ENCODE measurements at places on chromosomes 4 and X.

GRCh38 chrX:66872771-66873170, 233.9 kb upstream of the EDA2R start:
- no peak for DNase-seq

DNA sequence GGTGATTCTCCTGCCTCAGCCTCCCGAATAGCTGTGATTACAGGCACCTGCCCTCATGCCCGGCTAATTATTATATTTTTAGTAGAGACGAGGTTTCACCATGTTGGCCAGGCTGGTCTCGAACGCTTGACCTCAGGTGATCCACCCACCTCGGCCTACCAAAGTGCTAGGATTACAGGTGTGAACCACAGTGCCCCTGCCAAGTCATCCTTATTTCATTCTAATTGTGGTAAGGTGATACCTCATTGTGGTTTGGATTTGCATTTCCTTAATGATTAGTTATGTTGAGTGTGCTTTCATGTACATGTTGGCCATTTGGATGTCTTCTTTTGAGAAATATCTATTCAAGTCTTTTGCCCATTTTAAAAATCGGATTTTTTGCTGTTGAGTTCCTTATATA, 93.0 kb downstream of the USP9X start:
- no peak for DNase-seq

DNA sequence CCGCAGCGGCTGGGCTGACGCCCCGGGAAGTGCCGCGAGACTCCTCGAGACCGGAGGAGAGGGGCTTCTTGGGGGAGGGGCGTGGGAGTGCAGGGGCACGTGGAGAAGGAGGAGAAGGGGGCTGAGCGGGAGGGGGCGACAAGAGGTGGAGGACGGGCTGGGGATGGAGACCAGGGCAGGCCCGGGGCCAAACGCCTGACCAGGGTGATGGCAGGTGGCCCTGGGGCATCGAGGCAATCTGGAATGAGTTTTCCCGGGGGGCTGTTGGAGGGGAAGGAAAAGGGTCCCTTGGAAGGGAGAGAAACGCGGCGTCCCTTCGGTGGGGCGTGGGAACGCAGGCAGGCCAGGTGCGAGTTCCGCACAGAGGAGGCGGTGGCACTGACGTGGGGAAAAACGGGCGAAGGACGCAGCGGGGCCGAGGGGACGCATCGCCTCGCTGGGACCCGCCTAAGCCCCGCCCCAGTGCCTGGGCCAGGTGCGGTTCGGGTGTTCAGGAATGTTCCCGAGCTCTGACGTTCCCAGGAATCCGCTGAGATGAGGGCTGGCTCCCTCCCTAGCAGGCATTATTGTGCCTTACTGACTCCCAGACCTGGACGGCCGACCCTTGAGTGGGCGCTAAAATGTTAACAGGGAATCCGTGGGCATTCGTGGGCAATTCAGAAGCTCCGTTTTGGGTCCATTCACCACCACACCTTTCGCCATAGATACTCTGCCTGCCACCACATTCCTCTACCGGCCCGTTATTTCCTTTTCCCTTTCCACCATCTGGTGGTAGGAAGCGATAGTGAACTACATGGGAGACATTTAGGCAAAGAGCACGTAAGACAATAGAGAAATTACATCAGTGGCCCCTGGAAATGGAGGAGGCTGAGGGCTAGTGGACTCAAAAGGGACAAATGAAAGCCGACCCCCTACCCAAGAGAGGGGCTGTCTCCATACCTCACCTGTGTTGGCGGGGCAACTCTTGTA, 795 bp upstream of the SH3KBP1 start:
- DNase-seq = peak; percentile 65

DNA sequence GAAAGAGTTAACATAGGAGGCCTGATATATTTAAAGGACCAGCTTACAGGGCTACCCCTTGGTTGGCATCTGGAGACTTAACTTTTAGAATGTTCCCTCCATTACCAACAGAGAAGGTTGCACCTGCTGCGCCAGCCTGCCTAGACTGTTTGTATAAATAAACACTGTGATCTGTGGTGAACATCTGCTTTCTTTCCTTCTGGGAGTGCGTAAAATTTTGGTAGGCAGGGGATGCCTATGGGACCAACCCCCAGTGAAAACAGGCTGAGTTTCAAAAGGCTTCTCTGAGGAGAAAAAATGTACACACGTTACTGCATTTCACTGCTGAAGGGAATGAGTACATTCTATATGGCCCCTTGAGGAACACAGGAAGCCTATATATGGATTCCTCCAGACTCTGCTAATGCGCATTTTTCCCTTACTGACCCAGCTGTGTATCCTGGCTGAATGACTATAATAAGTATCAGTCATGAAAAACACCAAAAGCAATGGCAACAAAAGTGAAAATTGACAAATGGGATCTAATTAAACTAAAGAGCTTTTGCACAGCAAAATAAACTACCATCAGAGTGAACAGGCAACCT, 13.8 kb downstream of the CENPC start:
- no peak for DNase-seq

- DNase-seq = no peak
These were observed 80.8 kb downstream of the NPFFR2 start for GRCh38 chr4:72112514-72113156.

GRCh38 chrX:136752346-136752745, 28.4 kb downstream of the ARHGEF6 start:
- DNase-seq = no peak

GRCh38 chr4:184261246-184261645, 43.6 kb upstream of the ENPP6 start:
- no peak for DNase-seq

DNA sequence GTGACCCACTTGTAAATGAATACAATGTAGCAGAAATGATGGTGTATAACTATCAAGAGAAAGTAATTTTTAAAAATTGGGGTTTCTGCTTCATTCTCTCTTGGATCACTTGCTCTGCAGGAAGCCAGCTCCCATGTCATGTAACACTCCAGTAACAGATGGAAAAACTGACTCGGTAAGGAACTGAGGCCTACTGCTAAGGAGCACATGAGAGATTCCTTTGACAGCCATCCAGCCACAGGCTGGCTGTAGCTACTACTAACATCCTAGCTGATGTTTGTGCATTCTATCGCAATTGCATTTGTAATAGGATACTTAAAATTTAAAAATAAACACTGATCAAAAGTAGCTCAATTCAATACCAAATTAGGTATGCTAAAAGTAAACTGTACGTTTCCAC, 102.3 kb upstream of the MAB21L2 start:
- DNase-seq = no peak

- no peak for DNase-seq
These were observed 105.1 kb upstream of the MXRA5 start for GRCh38 chrX:3451571-3451970.

DNA sequence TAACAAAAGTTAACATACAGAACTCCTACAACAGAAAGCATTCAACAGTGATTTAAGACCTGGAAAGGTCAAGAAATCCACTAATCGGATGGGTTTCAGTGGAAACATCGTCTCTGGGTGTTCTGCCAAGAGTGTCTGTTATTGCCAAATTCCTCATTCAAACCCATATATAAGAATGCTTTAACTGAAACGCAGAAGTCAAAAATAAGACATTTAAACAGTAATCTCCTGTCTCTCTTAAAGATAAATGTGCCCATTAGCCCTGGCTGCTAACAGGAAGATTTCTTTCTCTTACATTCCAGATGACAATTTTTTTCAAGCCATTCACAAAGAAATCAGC, 31.5 kb downstream of the DCTD start:
- DNase-seq = no peak

- no peak for DNase-seq
These were observed 374.3 kb downstream of the MID1IP1 start for GRCh38 chrX:39175418-39176057.

DNA sequence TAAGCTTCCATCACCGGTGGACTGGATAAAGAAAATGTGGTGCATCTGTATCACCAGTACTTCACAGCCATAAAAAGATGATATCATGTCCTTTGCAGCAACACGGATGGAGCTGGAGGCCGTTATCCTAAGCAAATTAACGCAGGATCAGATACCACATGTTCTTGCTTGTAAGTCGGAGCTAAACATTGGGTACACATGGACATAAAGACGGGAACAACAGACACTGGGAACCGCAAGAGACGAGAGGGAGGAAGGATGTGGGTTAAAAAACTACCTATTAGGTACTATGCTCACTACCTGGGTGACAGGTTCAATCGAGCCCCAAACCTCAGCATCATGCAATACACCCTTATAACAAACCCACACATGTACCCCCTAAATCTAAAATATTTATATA, 16.3 kb upstream of the IDS start:
- no peak for DNase-seq

GRCh38 chr4:143344041-143344440, 7.4 kb downstream of the GAB1 start:
- no peak for DNase-seq

- no peak for DNase-seq
These were observed 50.3 kb downstream of the STK32B start for GRCh38 chr4:5101571-5101970.

- no peak for DNase-seq
These were observed 43.3 kb downstream of the GUCY1A1 start for GRCh38 chr4:155709918-155710317.

- DNase-seq = no peak
These were observed 6.4 kb upstream of the FRMPD3 start for GRCh38 chrX:107442914-107443527.

- no peak for DNase-seq
These were observed 190.7 kb upstream of the CLNK start for GRCh38 chr4:10875144-10875799.

GRCh38 chr4:67700738-67701516, at the start of gene UBA6:
Gene UBA6, minus strand, starts transcription at chr4:67701155. Its CDS starts 36 bp downstream, at chr4:67701119.
- peak; percentile 98 for DNase-seq

GRCh38 chrX:37846141-37846540, 1.2 kb downstream of the DYNLT3 start:
- no peak for DNase-seq

GRCh38 chr4:128347930-128348660, 60.5 kb upstream of the PGRMC2 start:
- peak; percentile 21 for DNase-seq
